CD4-positive, alpha-beta T cell treated with Interleukin-6 for 4 hours (primary cell): ENCODE measurements at places on chromosomes 5 and 9.

DNA sequence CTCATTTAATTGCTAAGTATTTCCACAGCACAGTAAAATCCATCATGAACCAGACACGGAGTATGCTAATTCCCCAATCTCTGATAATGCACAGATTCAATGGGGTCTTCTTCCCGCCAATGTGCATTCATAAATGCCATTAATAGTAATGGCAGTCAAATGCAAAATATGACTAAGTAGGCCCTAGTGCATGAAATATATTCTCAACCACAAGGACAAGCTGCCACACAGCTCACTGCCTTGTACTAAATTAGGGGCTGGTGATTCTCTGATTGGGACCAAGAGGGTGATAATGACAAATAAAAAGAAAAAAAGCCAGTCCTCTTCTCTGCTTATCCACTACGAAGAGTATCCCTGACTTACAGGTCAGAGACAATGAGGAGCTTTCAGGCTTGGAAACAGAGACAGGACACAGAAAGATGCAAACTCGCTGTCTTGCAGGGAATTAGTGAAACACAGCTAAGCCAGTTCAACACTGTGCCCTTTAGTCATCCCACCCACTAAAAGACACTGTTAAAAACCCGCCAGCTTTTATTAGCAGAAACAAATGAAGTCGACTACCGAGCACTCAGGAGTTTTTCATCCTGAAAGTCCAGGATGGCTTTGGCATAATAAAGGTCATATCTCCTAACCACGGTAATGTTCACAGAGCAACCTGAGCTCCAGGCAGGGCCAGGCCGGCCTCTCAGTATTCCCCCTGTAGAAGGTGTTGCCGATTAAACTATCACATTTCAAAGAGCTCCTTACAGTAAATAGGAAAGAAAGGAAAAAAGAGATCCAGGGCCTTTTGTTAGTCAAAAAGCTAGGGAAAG lies 148.1 kb downstream of the EBF1 start:
- no peak for DNase-seq

GRCh38 chr9:10252174-10252573 lies 360.6 kb downstream of the PTPRD start:
- no peak for DNase-seq

DNA sequence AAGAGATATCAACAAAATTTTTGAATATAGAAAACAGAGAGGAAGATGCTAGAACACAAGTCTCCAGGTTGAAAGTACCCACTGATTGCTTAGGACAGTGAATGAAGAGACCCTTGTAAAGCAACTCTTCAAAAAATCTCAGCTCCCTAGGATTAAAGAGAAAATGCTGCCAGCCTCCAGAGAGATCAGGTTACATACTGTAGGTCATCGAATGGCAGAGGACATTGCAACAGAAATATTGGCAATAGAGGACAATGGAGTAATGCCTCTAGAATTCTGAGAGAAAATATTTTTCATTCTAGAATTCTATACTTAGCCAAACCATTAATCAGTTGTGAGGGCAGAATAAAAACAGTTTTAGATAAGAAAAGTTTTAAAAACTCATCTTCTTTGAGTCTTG lies 43.1 kb upstream of the ELL2 start:
- no peak for DNase-seq

- no peak for DNase-seq
Observed at GRCh38 chr9:79687131-79687447, 115.3 kb downstream of the TLE4 start.

GRCh38 chr9:2378266-2378665 lies 243.3 kb upstream of the VLDLR start:
- no peak for DNase-seq

DNA sequence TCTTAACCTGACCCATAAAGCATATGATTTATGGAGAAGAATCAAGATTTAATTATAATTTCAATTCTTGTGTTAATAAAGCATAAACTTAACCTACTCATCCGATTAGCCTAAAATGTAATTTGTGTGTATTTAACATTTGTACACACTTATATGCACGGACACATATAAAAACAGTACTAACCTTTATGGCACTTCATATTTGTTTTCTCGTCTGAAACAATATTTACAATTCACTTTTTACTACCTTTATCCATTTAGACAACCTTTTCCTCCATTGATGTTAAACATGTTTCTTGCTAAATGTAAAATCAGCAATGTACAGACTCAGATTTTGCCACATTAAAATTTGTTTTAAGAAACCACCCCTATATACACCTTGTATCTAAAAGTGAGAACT lies 22.8 kb downstream of the MEGF10 start:
- no peak for DNase-seq

GRCh38 chr9:112050544-112051475 lies 124.3 kb downstream of the SUSD1 start:
- DNase-seq = no peak

DNA sequence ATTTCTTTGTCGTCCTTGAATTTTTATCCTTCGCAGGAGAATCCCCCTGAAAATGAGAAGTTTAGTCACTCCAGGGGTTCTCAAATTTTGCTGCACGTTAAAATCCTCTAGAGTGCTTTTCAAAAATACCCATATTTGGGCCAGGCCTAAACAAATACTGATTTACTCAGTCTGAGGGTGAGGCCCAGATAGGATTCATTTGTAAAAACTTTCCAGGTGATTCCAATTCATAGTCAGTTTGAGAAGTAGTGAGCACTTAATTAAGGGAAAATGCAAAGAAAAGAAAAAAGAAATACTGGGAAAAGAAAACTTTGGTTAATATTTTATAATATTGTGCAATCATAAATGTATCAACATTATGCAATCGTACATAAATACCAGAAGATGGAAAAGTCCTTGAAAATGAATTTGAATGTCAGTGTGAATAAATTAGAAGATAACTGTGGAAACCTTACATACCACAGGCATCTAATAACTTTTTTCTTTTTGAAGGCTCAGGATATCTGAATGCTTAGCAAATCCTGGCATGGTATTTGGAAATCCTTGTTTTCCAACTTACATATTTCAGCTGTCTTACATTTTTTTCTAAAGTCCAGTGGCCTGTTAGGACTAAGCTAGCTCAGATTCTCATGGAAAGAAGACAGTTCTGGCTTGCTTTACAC lies 116.5 kb upstream of the DAPK1 start:
- no peak for DNase-seq

GRCh38 chr5:76811214-76811613 lies 7.6 kb upstream of the F2RL1 start:
- no peak for DNase-seq

- no peak for DNase-seq
Observed at GRCh38 chr5:72209147-72210115, 102.2 kb downstream of the MAP1B start.

GRCh38 chr5:32392039-32392438 lies 52.5 kb downstream of the ZFR start:
- DNase-seq = no peak

- DNase-seq = no peak
Observed at GRCh38 chr9:89346696-89347095, 28.4 kb downstream of the SECISBP2 start.

GRCh38 chr5:170503990-170504596 lies at the start of gene KCNIP1:
Gene KCNIP1 (plus strand): TSS chr5:170504020.
- no peak for DNase-seq

DNA sequence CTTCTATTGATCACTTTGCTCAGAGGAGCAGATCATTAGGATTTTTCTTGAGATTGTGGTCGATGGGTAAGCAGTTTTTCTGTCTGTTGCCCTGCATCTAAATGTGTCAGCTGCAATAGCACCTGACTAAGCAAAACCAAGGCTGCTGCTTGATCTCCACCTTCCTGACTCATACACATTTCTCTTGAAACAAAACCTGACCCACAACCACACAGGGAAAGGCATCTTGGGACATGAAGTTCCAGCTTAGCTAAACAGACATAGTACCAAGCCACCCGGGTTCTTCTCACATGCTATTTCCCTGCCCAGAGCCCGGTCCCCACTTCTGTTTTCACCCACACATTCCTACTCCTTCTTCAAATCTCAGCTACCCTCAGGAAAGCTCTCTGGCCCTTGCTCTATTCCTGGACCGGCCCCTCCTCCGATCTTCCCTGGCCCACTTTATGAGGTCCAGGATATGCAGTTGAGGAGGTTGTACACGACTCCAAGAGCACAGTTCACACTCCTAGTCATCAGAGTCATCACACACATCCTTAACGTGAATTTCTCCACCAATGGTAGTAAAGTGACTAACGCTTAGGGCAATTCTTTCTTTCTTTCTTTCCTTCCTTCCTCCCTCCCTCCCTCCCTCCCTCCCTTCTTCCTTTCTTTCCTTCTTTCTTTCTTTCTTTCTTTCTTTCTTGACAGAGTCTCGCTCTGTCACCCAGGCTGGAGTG lies 16.0 kb upstream of the ZBTB43 start:
- no peak for DNase-seq

GRCh38 chr5:65184780-65185179 lies 296.9 kb downstream of the ADAMTS6 start:
- DNase-seq = no peak

DNA sequence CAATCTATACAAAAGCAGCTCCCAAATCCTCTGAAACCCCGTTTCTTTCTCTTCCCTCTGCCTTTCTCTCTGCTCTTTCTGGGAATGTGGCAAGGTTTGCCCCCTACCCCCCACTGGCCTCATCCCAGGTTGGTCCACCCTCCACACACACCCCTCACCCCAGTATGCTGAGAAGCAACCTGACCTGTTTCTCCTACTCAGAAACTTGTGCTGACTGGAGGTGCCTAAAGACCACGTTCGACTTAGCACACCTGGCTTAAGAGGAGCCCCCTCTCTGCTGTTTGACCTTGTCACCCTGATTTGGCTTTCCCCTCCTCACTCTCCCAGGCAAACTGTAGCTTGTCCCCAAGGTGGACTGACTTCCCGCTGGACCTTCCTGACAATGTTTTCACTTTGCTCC lies 1.1 kb upstream of the SEPTIN8 start:
- DNase-seq = no peak

- DNase-seq = no peak
Observed at GRCh38 chr5:132103969-132104391, 30.4 kb downstream of the CSF2 start.

DNA sequence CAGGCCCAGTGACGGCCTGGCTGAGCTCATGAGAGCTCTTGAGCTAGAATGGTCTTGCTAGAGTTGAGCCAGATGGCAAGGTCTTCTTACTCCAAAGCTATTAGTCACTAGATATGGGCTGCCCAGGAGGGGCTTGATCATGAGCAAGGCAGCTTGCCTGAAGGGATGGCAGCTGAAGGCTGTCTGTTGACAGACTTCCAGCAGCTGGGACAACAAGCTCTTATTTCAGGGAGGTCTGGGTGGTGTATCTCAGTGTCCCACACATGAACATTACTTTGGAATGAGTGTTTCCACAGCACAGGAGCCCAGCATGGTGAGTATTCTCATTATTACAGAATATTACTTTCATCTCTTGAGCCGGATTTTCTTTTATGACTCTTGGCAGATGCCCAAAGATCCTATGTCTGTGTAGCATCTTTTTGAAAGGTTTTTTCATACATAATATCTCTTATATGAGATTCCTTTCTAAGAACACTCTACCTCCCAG lies 414.1 kb downstream of the ARHGEF28 start:
- no peak for DNase-seq

DNA sequence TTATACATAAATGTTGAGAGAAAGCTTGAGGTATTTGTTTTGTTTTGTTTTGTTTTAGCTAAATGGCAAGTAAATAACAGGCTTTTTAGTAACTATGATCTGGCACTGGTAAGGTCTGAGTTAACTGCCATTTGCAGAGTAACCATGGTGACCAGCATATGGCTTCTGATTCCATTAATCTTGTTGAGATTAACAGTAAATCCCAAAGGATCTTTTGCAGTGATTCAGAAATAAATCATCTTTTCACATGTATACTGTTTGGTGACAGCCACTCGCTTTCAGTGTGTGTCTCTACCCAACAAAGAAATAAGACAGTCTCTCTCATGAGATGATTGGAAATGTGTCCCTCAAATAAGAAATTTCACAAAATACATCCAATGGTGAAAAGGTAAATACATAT lies 235.6 kb downstream of the RAB3C start:
- no peak for DNase-seq
